ENCODE measurements at places on chromosomes 11 and 22. TPM values are rescaled to one million over a fixed set of nuclear protein-coding genes. Genes with fewer than 3 reads are reported as not detected.

The ART1 gene
- not detected for total RNA-seq

DNA sequence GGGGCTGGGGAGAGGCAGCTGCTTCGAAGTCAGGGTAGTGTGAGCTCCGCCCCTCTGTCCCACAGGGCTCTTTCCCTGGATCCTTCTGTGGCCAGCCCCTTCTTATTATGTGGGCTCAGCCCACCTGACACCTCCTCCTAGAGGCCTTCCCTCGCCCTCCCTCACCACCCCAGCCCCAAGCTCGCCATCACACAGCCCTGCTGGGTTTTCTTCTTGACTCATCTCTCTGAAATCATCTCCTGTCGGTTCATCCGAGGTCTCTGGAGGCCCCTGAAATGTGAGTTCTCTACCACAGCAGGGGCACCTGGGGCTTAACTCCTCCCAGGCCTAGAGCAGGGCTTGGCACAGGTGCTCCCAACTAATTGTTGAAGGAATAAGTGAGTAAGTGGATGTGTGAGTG, 65.2 kb downstream of the CACNA1I start:
- DNase-seq, result no peak

DNA sequence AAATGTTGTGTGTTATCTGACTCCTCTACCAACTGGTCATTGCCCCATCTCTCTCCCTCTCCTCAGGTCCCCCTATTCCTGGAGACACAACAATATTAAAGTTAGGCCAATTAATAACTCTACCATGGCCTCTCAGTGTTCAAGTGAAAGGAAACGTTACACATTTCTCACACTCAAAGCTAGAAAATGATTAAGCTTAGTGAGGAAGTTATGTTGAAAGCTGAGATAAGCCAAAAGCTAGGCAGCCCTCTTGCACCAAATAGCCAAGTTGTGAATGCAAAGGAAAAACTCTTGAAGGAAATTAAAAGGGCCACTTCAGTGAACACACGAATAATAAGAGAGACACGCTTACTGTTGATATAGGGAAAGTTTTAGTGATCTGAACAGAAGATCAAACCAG, 6.9 kb downstream of the DLG2 start:
- DNase-seq, result no peak

- DNase-seq, result no peak
These were observed 37.8 kb upstream of the CELSR1 start for GRCh38 chr22:46574993-46575910.

GRCh38 chr11:47516155-47516554, 36.8 kb downstream of the CELF1 start:
- DNase-seq, result no peak

Measured in thyroid gland (tissue), 4 donors.